ENCODE measurements at places on chromosomes 5 and 9. TPM values are rescaled to one million over a fixed set of nuclear protein-coding genes. Genes with fewer than 3 reads are reported as not detected.

- no peaks in the 10 kb centered on the region for H3K4me1 ChIP-seq
- no peaks in the 10 kb centered on the region for H3K27me3 ChIP-seq
- no peaks in the 10 kb centered on the region for H3K36me3 ChIP-seq
- no peak overlapping the region for H3K4me3 ChIP-seq
Measured at GRCh38 chr9:83569326-83569725, 31.1 kb upstream of the FRMD3 start.

GRCh38 chr5:35131723-35132122 lies 84.0 kb upstream of the AGXT2 start:
- peaks cover 7% of the 10 kb centered on the region for H3K4me1 ChIP-seq
- DNase-seq = no peak
- no peak overlapping the region for H3K27ac ChIP-seq
- H3K27me3 ChIP-seq = no peaks in the 10 kb centered on the region
- H3K36me3 ChIP-seq = no peaks in the 10 kb centered on the region
- no peak overlapping the region for H3K4me3 ChIP-seq

- no peaks in the 10 kb centered on the region for H3K27me3 ChIP-seq
- H3K4me1 ChIP-seq = no peaks in the 10 kb centered on the region
- H3K4me3 ChIP-seq = no peak overlapping the region
- no peak for DNase-seq
- no peaks in the 10 kb centered on the region for H3K36me3 ChIP-seq
Measured at GRCh38 chr5:135821061-135821801, 13.2 kb upstream of the SLC25A48 start.

GRCh38 chr5:96377167-96377566 lies 55.9 kb downstream of the PCSK1 start:
- no peaks in the 10 kb centered on the region for H3K36me3 ChIP-seq
- DNase-seq = no peak
- no peak overlapping the region for H3K27ac ChIP-seq

DNA sequence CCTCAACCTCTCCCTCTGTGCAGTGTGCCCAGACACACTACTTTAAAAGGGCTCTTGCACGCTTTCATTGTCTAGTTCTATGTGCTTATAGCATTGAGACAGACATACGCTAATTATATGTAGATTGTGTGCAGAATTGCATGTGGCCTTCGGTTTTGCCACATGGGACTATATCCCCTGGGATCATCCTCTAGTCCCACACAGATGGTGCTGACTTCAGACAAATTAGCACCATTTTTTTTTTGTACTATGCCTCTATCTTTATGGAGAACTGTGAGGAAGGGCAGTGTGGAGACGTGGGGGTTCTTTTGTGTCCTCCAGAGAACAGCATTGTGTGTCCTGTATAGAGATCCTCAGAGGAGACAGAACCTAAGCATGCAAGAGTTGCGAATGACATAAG lies 29.3 kb downstream of the PAPPA start:
- H3K36me3 ChIP-seq = no peaks in the 10 kb centered on the region
- no peak overlapping the region for H3K4me3 ChIP-seq
- H3K4me1 ChIP-seq = no peaks in the 10 kb centered on the region
- no peak overlapping the region for H3K27ac ChIP-seq
- no peak for DNase-seq

DNA sequence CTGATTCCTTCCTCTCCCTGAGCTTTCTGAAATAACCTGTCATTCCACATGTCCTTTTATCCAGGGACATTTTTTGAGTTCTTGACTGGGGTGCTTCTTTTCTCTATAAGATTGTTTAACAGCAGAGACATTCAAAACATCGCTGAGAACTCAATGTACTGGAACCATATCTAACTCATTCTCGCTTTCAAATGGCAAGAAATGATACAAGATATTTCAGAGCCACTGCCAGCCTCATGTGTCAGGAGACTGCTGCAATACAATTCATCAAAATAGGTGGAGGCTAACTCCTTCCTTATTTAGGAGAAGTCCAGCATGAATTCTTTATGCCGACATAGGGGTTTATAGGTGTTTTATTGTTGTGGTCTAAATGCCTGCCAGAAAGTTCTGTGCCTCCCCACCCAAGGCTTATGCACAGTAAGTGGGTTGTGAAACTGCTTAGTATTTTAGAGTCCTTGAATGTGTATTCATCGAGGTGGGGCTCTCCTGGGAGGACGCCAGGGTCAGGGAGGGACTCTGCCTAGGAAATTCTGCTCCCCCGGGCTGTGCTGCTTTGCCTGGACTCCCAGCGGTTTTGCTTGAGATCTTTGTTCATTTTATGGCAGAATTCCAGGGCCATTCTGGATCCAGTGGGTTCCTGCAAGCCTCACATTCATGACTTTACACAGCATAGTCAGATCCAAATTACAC lies 53.9 kb downstream of the ZNF474 start:
- no peak overlapping the region for H3K27ac ChIP-seq
- H3K4me3 ChIP-seq = no peak overlapping the region

- no peak overlapping the region for H3K27ac ChIP-seq
- no peak overlapping the region for H3K4me3 ChIP-seq
- H3K36me3 ChIP-seq = no peaks in the 10 kb centered on the region
- H3K27me3 ChIP-seq = no peaks in the 10 kb centered on the region
- H3K4me1 ChIP-seq = no peaks in the 10 kb centered on the region
- DNase-seq = no peak
Measured at GRCh38 chr9:113720495-113720894, 155.6 kb upstream of the ZNF618 start.

DNA sequence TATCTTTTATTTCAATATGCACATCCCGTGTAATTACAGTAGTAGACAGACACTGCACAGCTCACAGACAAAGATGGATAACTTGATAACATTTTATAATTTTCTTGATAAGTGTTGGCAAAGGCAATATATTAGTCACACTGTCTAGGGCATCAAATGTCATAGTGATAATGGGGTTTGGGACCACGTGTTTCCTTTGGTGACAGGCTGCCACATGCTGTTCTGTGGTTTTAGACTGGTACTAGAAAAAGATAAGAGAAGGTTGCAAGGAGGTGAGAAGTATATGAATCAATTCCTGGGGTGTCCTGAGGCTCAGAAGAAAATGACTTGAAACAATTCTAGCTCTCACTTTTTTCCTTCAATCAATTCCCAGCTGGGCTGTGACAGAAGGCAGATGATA lies 258.8 kb upstream of the CHD1 start:
- no peaks in the 10 kb centered on the region for H3K4me1 ChIP-seq
- H3K4me3 ChIP-seq = no peak overlapping the region
- H3K27me3 ChIP-seq = no peaks in the 10 kb centered on the region
- no peak for DNase-seq
- no peaks in the 10 kb centered on the region for H3K36me3 ChIP-seq
- no peak overlapping the region for H3K27ac ChIP-seq

DNA sequence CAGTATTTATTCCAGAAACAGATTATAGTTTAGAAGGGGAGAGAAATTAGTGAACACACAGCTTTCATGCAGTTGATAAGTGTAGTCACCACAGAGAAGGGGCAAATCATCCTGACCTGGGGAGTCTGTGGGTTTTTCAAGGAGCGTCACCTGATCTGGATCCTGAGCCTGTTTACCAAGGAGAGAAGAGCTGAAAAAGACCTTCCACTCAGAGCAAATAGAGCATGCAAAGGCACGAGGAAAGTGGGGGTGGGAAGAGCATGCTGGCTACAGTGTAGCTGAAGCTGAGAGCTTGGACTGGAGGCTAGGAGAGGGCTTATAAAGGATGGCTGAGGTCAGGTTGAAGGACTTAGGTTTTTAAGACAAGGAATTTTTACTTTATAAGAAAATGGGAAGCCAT lies 30.4 kb downstream of the ACO1 start:
- no peak overlapping the region for H3K4me3 ChIP-seq
- no peaks in the 10 kb centered on the region for H3K27me3 ChIP-seq
- H3K27ac ChIP-seq = no peak overlapping the region
- no peak for DNase-seq
- peaks cover 10% of the 10 kb centered on the region for H3K36me3 ChIP-seq

DNA sequence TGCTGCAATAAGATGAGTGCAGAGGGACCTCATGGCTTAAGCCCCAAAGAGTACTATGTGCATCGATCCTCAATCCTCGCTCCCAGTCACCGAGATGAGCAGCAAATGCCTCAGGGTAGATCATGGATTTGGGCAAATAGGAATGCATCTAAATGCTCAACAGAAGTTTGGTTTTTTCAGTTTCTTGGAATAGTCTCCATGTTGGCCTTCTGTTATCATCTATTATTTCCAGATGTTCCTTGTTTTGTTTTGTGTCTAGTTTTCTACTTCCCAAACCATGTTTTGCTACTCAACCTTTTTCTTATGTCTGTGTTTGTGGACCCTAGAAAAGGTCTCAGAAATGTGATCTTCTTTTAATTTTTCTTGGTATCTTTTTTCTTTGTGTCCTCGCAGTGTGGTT lies 43.5 kb upstream of the RASGRF2 start:
- H3K27me3 ChIP-seq = no peaks in the 10 kb centered on the region
- H3K27ac ChIP-seq = no peak overlapping the region

- no peaks in the 10 kb centered on the region for H3K36me3 ChIP-seq
- no peak overlapping the region for H3K27ac ChIP-seq
- H3K4me1 ChIP-seq = no peaks in the 10 kb centered on the region
- no peak overlapping the region for H3K4me3 ChIP-seq
Measured at GRCh38 chr9:5425006-5425628, 12.6 kb downstream of the PLGRKT start.

GRCh38 chr9:27864644-27865438 lies 291.6 kb upstream of the C9orf72 start:
- no peaks in the 10 kb centered on the region for H3K36me3 ChIP-seq
- no peak for DNase-seq
- no peak overlapping the region for H3K27ac ChIP-seq
- no peaks in the 10 kb centered on the region for H3K27me3 ChIP-seq

DNA sequence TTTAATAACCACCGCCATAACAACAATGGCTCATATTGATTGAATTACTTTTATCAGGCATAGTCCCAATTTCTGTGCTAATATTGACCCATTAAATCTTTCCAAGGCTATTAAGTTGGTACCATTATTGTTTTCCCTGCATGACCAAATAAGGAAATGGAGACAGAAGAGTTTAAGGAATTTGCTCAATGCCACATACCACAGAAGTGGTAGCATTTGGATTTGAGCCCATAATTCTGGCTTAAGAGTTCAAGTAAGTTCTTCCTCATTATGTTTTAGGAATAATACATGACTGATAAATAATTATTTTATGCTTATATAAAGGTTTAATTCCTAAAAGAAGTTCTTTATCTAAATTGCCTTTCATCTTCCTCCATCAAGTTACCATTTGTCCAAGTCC lies 43.4 kb upstream of the HAPLN1 start:
- DNase-seq = no peak
- H3K27me3 ChIP-seq = no peaks in the 10 kb centered on the region
- no peaks in the 10 kb centered on the region for H3K4me1 ChIP-seq
- no peak overlapping the region for H3K27ac ChIP-seq
- H3K36me3 ChIP-seq = no peaks in the 10 kb centered on the region

DNA sequence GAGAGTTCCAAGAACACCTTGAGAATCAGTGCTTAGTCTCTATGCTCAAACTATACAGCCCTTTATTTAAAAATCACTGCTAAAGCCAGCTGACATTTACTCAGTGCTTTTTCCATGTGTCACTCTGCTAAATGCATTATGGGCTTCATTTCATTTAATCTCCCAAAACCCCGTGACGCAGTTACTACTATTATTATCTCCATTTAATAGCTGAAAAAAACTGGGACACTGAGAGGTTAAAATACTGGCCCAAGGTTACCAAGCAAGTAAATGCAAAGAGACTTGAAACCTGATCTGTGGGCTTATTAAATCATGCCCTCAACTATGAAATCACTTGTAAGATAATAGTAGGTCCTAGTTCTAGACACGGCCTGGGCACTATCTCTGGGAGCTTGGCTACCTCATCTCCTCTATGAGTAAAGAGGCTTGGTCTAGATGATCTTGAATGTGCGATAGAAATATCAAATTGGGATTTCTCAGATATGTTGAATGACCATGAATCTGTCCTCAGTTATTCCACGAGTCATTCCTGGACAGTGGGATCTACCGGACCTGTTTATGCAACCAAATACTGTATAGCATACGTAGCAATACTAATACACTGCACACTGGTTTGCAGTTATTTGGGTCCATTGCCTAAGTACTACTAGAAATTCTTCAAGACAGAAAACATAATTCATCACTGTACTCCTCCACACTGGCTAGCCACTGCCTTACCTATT lies 32.3 kb downstream of the MARCHF11 start:
- H3K36me3 ChIP-seq = no peaks in the 10 kb centered on the region
- H3K27ac ChIP-seq = no peak overlapping the region
- no peaks in the 10 kb centered on the region for H3K27me3 ChIP-seq
- no peak for DNase-seq
- no peak overlapping the region for H3K4me3 ChIP-seq
- no peaks in the 10 kb centered on the region for H3K4me1 ChIP-seq

DNA sequence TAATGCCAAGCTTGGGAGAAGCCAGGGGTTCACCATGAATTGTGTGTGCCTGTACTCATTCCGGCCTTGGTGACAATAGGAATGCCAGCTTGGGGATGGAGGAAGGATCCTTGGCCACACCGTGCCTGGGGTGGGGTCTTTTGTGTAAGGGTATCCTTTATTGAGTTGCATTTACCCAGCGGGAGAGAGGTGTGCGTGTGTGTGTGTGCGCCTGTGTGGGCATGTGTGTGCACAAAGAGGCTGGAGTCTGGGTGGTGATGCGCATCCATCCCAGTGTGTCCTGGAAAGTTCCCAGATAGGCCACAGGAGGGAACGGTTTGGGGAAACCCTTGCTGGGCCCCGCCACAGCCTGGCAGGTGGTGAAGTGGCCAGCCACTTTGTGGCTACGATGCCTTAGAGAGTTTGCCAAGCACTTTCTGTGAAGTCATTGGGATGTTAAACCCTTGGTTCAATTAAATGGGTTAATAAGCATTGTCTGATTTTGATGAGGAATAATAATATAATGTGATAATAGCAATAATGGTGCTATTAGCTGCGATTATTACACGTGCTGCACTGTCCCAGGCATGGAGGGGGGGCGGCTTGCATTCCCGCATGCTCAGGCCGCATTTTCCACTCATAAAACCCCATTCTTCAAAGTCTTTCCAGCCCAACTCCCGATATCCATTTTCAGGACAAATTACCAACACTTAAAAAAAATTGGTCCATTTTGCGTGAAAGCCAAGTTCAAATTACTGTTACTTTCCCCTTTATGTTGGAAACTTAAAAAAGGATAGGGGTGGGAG lies 13.7 kb downstream of the PITX1 start:
- H3K36me3 ChIP-seq = no peaks in the 10 kb centered on the region
- no peak overlapping the region for H3K27ac ChIP-seq
- peak; percentile 24 for DNase-seq
- H3K4me3 ChIP-seq = no peak overlapping the region

DNA sequence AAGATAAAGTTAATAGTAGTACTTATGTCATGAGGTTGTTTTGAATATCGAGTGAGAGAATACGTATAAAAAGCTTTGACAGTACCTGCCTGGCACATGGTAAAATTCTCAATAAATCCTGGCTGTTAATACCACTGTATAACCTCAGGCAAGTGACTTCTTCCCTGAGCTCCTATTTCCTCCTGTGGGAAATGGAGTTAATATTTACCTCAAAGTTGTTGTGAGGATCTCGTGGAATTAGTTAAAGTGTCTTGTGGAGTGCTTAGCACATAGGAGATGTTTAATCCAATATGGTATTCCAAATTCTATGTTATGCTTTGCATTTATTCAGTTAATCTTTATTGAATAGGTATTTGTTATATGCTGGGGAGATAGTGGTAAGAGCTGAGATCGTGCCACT lies 18.5 kb downstream of the FOCAD start:
- no peaks in the 10 kb centered on the region for H3K36me3 ChIP-seq
- no peak overlapping the region for H3K4me3 ChIP-seq
- no peak overlapping the region for H3K27ac ChIP-seq
- H3K4me1 ChIP-seq = peaks cover 17% of the 10 kb centered on the region

The HINT1 gene
- 86.0 TPM for polyA plus RNA-seq

The GMCL2 gene
- not detected for polyA plus RNA-seq

The PPP3R2 gene
- 0.02 TPM for polyA plus RNA-seq

The ZNF883 gene
- polyA plus RNA-seq = 1.8 TPM

The TRAF1 gene
- 6.2 TPM for polyA plus RNA-seq

The RNF145 gene
- 33.6 TPM for polyA plus RNA-seq

The IRGM gene
- not detected for polyA plus RNA-seq

The AGXT2 gene
- polyA plus RNA-seq = not detected

The UAP1L1 gene
- 10.5 TPM for polyA plus RNA-seq

Measured in pancreas (tissue), 10 donors.